BJ (cell line): ENCODE measurements at places on chromosomes 12 and 14.

- DNase-seq, result no peak
Measured at GRCh38 chr14:76761960-76762410, 717 bp downstream of the VASH1 start.

- no peak for DNase-seq
Measured at GRCh38 chr12:68439368-68440045, 107.3 kb upstream of the MDM1 start.

DNA sequence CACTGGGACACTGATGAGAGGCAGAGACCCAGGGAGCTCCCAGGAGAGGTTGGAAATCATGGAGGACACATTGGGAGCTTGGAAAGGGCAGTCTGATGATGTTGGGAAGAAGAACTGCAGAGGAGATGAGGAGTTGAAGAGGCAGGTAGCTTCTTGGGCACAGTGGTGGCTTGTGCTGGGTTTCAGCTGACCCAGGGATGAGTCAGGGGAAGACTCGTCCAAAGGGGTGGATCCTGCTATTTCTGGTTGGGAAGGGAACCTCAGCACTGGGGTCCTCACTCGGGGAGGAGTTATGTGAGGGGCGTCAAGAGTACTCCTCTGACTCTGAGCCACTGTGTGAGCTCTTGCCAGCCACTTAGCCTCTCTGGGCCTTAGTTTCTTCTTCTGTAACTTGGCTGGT lies 11.5 kb downstream of the ADCY4 start:
- DNase-seq, result no peak

- no peak for DNase-seq
Measured at GRCh38 chr14:56570295-56570694, 9.3 kb upstream of the TMEM260 start.

GRCh38 chr12:55607821-55608594 lies 28.7 kb upstream of the OR10P1 start:
- DNase-seq, result no peak

- no peak for DNase-seq
Measured at GRCh38 chr12:80490329-80490728, 46.3 kb downstream of the PTPRQ start.

GRCh38 chr14:64704143-64704742 lies at the start of gene PLEKHG3:
Gene PLEKHG3, plus strand, starts transcription at chr14:64704424. Its CDS starts 23,208 bp downstream, at chr14:64727632.
- DNase-seq, result no peak
